ENCODE measurements at places on chromosomes 7 and 10.

GRCh38 chr7:96188591-96188991 is 133.3 kb downstream of the SLC25A13 start:
- DNase-seq = no peak

GRCh38 chr10:12397147-12397896 is 48.0 kb downstream of the CAMK1D start:
- no peak for DNase-seq

DNA sequence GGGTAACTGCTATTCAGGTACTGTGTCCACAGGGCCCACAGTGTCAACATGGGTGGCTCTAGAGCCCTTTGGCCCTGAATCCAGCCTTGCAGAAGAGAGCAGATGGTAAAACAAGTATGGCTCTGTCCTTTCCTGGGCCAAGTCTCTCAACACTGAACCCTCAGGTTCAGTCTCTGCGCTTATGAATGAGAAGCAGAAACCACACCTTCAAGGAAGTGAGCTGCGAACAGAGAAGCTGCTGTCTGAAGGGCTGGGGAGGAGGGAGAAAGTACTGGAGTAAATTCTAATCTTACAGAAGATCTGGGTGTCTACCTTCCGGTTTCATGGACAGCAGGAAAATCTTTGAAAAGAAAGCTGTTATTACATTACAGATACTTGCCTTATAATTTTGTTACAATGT is 4.1 kb downstream of the TBRG4 start:
- DNase-seq = no peak

- no peak for DNase-seq
Measured at GRCh38 chr10:77463967-77464745, 173.5 kb downstream of the KCNMA1 start.

GRCh38 chr10:63206997-63207811 is 74.1 kb downstream of the NRBF2 start:
- DNase-seq = no peak

DNA sequence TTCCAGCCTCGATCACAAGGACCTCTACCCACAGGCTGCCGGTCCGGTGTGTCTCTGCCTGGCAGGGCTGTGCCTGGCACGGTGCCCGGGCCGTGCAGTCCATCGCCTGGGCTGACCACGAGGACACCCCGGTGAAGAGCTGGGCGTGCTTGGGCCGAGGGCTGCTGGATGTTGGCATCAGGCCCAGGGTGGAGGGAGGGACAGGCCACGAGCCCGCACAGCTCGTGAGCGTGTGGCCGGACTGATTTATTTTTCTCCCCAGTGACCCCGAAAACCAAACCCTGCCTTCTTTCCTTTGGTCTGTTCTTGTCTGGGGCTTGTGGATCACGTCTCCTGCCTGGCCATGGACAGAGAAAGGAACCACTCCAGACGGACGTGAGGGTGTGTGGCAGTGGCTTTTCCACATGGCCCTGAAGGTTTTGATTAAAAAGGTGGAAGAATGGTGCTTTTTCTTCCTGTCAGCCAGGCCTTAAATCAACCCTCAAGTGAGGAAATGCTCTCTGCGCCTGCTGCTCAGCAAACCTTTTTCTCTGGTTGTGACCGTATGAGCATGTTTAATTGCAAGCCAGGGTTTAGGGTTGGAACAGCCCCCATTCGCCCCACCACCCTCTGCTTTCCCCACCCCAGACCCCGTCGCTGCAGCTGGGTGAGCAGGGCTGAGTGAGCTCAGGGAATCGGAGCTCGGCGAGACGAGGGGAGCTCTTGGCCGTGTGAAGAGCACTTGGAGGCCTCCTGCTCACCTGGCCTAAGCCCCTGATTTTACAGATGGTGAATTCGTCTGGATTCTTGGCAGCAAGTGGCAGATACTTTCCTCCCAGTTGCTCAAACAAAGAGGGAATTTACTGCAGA is 130.1 kb downstream of the RGS10 start:
- peak; percentile 50 for DNase-seq

DNA sequence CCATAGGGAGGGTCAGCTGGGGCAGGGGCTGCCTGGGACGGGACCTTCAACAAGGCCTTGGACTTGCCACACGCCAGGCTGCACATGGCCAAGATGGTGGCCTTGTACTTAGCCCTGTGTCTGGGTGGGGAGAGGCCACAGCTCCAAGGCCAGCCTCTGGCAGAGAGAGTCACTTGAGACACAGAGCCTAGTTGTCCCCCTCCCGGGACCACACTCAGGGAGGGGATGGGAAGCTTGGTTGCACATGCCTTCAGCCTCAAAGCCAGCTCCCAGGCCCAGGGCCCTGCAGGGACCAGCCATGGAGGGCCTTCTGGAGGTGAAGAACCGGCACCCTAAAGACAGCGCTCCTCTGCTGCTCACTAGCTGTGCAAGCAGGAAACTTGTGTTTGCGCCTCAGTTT is 16.7 kb downstream of the MMRN2 start:
- DNase-seq = no peak

GRCh38 chr10:7411671-7412128 is 866 bp upstream of the SFMBT2 start:
- DNase-seq = no peak

DNA sequence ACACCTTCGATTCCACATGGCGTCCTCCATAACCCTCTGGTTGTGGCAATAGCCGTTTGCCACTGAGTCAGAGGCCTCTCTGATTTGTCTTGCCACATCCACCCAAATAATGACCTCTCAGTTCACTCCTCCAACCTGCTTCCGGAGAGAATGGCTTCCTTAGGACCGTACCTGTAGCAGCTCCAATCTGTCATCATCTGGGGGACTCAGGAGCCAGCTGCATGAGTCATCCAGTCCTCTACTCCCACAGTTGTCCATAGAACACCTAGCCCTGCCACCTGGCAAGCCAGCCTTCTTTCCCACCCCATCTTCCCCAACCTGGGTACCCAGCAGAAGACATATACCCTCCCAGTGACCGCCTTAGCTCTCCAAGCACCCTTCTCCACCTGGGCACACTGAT is 64.4 kb upstream of the MXI1 start:
- DNase-seq = no peak

DNA sequence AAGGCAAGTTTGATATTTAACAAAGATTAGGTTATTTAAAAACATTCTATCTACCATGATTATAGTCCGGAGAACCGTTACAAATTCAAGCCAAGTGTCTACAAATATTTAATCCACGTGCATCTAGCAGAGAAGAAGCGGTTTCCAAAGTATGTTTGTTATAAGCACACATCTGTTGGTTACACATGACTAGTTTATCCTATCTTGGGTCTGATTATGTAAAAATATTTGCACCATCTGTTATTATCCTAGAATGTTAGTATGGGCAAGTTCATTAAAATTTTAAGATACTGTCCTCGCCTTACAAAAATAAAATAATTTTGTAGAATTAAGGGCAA is 289.2 kb upstream of the VSTM2A start:
- no peak for DNase-seq

- no peak for DNase-seq
Measured at GRCh38 chr10:29932991-29933390, 126.4 kb downstream of the JCAD start.

DNA sequence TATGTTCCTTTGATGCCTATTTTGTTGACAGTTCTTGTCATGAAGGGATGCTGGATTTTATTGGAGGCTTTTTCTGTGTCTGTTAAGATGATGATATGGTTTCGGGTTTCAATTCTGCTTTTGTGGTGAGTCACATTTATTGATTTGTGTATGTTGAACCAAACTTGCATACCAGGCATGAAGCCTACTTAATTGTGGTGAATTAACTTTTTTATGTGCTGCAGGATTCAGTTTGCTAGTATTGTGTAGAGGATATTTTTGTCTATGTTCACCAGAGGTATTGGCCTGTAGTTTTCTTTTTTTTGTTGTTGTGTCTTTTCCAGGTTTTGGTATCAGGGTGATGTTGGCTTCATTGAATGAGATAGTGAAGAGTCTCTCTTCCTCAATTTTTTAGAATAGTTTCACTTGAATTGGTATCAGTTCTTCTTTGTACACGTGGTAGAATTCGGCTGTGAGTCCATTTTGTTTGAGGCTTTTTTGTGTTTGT is 345.9 kb downstream of the KIF20B start:
- DNase-seq = no peak

DNA sequence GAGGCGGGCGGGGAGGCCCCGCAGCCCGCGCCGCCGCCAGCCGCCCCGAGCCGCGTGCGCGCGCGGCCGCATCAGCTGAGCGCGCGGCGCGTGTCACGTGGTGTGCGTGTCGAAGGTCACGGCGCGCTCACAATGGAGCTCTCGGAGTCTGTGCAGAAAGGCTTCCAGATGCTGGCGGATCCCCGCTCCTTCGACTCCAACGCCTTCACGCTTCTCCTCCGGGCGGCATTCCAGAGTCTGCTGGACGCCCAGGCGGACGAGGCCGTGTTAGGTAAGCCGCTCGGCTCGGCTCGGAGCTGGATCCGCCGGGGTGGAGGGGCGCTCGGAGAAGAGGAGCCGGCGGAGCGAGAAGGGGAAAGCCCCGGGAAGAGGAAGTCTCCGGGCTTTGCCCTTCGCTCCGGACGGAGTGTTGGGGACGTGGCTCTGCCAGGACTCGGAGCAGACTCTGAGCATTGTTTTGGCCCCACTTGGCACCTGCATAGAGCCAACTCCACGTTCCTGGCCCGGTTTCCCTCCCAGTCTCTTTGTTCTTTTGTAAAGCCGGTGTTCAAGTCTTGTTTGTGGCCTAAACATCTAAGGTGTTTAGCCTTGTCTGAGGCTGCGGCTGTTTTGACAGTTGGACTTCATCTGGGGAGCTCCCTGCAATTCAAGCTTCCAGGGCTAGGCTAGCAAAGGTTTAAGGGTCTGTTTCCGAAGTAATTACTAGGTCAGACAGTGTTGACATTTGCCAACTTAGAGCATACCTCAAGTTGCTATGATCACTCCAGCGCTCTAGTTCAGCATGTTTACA is at the start of gene COMMD3:
Gene COMMD3 (plus strand): TSS at position 103 of the 790 bp plus-strand sequence. CDS start 30 bp downstream, at position 133.
- DNase-seq = peak; percentile 85

DNA sequence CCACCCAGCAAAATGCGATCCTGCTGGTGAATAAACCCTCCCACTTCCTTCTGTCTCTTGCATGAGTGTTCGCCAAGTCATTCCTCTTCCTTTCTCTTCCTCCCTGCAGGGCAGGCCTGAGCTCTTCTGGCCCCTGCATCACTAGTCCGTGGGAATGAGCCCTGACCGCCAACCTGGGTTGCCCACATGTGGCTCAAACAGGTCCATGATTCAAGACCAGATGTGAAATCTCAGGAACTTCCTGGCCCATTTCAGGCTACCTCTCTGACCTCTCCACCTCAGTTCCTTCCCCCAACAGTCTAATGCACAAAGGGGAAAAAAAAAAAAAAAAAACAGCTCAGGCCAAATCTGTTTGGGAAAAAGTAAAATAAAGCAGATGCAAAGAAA is 5.4 kb upstream of the YWHAG start:
- no peak for DNase-seq

GRCh38 chr10:99895867-99896266 is 113.4 kb downstream of the ABCC2 start:
- no peak for DNase-seq

DNA sequence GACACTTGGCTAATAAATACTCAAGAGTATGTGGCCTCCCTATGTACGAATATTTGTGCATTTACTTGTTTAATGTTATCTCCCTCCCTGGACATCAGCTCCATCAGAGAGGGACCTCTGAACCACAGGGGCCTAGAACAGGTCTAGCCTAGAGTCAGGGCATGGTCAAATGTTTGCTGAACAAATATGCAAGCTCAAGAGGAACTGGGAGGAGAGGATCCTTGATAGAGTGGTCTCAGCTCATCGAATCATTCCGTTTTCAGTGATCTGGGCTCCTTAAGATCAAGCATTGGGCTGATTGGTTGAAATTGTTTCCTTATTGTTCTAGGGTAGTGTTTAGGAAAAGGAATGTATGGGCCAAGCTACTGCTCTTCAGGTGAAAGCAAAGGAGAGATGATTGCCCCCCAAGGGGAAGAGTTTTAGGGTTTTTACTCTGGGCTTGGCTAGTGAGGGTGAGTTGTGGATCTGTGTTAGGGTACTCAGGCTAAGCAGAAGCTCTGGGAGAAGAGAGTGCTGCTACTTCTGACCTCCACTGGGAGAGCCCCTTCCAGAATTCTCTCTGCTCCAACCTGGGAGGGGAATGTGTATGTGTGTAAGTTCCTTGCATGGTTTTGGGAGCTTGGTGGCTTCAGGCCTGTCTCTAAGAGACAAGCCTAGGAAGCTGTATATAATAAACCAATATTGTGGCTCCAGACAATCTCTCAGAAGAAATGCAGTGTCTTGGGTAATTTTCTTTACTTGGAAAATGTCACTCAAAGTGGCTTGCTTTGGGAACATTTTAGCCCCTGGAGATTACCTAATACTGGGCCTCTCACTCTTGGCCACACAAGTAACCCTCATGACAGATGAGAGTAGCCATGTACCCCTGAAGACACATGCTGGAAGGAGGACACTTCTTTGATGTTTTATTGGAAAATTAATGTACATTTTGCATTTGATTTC is 110.0 kb downstream of the EMX2 start:
- DNase-seq = no peak

GRCh38 chr10:124125305-124126116 is 32.1 kb upstream of the CHST15 start:
- peak; percentile 63 for DNase-seq

- DNase-seq = peak; percentile 11
Measured at GRCh38 chr7:45514944-45515343, 59.2 kb upstream of the ADCY1 start.

DNA sequence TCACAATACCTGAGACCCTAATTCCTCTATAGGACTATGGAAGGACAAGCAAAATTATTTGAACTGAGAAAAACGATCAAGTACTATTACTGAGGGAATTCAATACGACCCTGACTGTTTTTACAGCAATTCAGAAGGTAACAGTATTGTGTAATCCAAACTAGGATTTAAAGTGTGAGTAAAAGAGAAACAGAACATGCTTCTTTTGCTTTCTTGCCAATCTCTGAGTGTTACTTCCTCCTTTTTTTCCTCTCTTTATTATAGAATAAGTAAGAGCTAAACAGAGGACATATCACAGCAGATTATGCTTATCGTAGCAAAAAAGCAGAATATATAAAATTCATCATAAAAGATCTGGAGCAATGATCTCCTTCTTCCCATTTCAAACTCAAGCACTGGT is 292.1 kb downstream of the THSD7A start:
- no peak for DNase-seq

DNA sequence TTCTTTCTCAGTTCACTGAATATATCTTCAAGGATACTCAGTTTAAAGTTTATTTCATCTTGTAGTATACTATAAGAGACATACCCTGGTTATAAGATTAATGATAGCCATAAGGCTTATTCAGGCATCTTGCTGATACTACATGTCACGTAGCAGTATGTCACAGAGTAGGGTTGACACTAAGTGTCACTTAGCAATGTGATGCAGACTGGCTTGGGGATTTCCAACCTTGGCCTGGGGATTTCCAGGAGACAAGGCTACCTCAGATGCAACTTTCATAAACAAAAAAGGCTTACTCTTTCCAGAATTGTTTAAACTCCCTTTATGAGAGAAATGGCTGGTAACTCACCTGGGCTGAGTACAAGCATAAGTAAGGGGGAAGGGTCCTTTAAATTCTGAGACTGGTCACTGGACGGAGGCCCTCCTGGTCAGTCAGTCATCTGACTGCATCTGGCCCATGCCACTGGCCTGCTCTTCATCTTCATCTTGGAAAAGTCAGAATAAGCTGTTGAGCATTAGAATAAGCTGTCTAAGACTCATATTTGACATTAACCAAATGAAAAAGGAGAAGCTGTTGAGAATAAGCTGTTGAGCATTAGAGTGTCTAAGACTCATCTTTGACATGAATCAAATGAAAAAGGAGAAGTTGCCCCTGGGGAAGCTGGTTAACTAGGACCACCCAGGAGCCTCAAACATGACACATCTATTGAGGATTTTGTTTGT is 9.5 kb downstream of the SLC13A1 start:
- no peak for DNase-seq

Measured in SK-N-DZ (cell line).